ENCODE measurements at places on chromosomes 12 and 14.
A peak's percentile ranks its signal among the peaks of the same experiment; 100 is the strongest.

DNA sequence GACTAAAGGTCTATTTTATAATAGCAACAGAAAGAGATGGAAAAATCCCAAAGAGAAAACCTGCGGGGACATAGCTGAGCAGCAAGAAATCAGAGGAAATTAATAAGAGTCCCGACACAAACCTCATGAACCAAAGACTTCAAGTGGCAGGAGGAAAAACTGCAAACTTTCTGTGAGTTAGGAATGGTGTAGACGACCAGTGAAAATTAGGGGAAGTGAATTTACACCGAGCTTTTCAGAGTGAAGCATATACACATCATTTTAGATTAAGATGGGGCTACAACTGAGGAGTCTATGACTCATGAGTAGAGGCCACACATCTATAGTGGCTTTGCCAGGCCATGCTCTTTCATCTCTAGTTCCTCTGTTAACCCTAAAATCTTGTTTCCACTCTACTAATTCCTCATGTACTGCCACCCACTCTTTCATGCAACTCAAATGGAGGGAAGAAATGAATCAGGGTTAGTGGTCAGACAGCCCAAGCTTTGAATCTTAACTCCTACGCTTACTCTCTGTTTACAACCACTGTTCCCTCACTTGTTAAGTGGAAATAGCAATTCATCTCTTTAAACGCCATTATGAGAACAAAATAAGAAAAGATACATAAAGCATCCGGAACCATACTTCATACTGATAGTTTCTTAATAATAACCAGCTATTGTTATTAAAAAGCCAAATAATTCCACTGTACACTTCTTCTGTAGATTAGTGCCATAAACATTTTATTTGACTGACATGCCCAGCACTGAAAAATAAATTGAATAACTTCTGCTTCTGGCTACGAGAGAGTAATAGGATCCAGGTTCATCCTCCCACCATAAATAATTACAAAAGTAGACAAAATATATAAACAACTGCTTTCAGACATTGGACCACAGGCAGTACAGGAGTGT, 219.3 kb downstream of the RMST start:
- no peak for DNase-seq

DNA sequence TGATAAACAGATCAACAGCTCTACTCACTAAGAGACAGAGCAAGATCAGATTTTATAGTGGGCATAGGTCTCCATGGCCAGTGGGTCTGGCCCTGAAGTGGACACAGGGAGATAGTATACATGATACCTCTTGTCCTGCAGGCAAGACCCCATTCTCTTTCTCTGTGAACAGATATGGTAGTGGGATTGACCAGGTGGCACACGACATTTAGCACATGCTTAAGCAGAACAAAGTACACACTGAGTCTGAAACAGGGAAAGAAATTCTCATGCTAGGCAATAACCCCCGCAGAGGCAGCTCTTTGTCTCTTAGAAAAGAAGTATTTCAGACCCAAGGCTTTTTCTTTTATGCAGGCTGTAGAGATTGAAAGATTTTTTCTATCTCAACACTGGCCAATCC, 1331.2 kb downstream of the FSCB start:
- no peak for DNase-seq

DNA sequence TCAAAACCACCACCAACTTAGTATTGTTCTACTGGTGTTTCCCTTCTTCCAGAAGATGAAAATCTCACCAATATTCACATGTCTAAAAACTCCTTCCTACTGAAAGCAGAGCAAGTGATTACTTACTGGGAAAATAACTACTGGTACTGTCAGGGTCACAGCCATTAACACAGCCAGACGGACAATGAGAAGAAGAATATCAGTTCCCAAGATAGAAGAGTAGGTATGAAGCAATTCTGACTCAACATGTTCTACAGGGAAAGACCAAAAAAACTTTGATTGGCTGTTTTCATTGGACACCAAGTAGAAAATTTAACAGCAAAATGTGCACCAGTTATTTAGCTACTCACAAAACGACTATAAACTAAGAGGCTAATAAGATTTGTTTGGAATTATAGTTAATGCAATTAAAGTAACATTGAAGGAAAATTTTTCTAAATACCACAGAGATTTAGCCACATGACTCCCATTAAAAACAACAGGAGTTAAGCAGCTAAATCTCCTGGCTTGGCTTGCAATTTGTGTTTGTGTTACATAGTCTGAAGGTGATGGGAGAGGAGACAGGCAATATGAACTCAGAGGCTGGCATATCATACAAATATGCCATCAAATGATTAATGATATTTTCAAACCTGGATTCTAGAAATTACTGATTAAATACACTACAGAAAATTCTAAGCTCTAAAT, 9.5 kb downstream of the SLC38A2 start:
- no peak for DNase-seq

- no peak for DNase-seq
Observed at GRCh38 chr12:65916991-65917695, 92.9 kb downstream of the HMGA2 start.

DNA sequence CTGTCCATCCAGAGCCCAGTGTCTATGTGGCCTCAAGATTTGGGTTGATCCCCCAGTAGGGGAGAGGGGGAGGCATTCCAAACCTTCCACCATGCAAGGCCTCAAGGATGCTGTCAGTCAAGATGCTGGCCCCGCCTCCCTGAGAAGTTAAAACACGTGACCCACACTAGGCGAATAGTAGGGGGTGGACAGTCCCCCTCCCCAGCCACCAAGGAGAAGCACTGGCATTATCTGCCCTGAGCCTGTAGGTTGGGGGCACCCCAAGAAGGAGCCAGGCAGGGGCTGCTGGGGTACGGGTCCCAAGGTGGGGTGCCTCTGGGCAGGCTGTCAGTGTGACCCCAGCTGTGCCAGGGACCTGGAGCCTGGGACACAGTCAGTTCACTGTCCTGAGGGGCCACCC, 2.3 kb downstream of the SLC25A29 start:
- no peak for DNase-seq

- no peak for DNase-seq
Observed at GRCh38 chr12:104643819-104644669, 187.3 kb downstream of the CHST11 start.

DNA sequence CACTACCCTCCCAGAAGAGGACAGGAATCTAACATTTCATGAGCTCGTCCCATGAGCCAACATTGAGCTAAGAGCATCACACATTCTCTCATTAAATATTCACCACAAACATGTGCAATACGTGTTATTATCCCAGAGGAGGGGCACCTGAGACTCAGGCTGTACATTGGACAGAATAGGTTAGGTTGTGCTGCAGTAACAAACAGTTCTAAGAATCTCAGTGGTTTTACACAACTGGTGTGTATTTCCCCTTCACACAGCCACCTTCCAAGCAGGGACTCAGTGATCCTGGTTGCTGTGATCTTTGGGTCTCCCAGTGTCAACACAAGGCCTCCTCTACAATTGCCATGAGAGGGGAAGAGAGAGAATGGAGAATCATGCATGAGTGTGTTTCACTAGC, 15.0 kb upstream of the ACTN1 start:
- DNase-seq, result no peak

DNA sequence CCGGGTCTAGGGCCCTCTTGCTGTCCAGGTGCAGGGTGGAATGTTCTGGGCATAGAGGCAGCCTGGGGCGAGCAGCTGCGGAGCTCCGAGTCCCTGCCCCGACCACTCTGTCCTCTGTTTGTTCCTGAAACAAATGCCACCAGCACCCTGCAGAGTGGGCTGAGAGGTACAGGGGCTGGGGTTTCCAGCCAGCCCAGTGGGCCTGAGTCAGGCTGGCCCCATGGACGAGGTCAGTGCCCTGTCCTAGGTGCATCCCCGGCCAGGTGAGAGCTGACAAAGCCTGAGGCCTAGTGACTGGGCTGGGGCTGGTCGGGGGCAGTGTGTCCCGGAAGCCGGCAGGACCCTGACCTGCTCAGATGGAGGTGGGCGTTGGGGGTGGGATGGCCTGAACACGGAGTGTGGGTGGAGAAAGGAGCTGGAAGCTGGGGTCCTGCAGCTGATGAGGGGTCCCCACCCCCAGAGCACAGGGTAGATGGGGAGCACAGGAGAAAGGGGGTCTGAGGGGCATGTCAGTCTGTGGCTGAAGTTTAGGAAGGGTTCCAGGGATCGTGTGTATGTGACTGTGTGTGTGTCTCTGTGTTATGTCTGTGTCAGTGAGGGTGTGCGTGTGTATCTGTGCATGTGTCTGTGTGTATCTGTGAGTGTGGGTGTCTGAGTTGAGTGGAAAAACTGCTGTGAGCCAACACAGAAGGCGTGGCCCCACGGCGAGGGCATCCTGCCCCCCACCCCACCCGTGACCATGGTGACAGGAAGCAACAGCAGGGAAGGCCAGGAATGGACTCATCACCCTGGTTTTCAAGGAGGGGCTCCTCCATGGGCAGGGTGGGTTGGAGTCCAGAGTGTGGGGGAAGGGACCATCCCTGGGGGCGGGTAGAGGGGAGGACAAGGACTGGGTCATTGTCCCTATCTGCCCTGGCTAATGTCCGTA, 2.4 kb upstream of the CRIP1 start:
- DNase-seq, result peak; percentile 57

DNA sequence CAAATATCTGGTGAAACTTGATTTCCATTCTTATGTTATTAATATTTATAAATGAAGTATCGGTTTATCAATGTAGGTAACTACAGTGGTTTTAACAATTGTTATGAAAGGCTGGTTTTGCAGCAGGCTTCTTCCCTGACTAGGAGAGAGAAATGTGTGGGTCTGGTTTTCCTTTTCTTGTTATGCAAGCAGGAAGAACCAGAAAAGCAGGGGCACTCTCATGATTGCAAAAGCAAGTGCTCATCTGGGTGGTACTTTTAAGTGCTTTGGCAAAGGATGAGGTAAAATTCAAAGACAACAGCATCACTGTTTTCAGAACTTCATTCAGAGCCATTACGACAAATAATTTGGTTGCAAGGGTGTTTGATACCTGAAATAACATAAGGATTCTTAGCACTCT, 105.6 kb downstream of the PTPRO start:
- no peak for DNase-seq

- DNase-seq, result no peak
Observed at GRCh38 chr14:63512861-63513260, 30.3 kb downstream of the PPP2R5E start.

DNA sequence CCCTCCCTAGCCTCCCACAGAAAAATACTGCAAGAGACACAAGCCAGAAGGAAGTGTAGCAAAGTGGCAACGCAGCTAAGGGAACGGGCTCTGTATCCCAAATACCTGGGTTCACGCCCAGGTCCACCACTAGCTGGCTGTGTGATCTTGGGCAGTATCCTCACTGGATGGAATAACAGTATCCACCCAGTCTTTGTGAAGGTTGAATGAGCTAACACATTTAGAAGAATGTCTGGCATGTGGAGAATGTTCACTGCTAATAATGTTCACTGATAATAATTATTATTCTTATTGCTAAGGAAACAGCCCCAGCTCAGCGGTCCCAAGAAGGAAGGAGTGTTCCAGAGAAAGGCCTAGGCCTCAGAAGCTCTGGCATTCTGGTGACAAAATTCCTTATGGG, 70.9 kb downstream of the VWF start:
- no peak for DNase-seq

DNA sequence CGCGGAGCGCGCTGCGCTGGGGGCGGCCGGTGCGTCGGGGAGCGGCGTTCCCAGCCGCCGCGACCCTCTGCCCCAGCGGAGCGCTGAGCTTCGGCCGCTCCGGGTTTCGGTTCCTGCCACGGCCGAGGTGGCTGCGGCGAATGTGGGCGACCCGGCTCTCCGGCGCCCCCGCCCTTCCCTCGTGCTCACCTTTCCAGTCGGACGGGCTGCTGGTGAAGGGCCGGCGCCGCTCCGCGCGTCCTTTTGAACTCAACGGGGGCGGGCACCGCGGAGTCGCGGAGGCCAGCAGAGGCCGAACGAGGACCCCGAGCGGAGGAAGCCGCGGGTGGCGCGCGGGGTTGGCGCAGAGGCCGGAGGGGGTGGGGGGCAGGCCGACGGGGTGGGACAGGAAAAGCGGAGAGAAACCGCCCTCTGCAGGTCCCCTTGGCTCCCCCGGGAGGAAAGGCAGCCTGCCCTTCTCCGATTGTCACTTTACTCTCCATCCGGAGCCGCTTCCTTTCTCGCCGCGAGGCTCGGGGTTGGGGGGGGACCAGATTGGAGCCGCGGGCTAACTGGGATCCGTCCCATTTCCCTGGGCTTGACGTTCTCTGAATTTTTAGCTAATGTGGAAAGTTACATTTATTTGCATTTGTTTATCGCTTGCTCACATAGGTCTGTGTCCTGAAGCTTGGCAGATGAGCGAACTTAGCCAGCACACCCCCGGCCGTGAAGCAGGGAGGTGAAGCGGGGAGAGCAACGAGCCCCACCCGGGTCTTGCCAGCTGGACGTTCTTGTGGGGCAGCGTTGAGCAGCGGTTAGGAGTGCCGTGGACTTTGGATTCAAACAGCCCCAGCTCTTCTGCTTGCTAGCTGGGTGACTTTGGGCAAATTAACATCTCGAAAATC, at the start of gene SMAGP:
Gene SMAGP (minus strand): TSS at position 349 of the 884 bp plus-strand sequence. CDS start 1,137 bp downstream, outside the sequence.
- peak; percentile 20 for DNase-seq

- DNase-seq, result no peak
Observed at GRCh38 chr12:114275086-114275485, 130.9 kb downstream of the TBX5 start.

GRCh38 chr12:94980577-94980976, 22.9 kb downstream of the NDUFA12 start:
- DNase-seq, result no peak

DNA sequence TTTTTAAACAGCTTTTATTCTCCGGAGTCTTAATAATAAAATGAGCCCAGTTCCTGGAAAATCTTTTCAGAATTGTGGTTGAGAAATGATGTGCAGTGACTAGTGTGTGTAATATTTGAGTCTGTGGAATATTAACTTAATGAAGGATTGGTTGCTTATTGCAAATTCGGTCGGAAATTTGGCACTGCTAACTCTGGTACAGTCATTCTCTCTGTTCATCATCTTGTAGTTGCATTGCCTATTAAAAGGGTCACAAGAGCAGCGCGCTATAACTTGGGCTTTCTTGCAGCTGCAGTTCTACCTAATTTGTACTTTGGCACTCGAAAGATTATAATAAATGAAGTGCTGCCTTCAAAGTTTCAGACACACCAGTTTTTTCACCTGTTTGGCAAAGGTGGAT, 146.0 kb downstream of the FLRT2 start:
- DNase-seq, result no peak

DNA sequence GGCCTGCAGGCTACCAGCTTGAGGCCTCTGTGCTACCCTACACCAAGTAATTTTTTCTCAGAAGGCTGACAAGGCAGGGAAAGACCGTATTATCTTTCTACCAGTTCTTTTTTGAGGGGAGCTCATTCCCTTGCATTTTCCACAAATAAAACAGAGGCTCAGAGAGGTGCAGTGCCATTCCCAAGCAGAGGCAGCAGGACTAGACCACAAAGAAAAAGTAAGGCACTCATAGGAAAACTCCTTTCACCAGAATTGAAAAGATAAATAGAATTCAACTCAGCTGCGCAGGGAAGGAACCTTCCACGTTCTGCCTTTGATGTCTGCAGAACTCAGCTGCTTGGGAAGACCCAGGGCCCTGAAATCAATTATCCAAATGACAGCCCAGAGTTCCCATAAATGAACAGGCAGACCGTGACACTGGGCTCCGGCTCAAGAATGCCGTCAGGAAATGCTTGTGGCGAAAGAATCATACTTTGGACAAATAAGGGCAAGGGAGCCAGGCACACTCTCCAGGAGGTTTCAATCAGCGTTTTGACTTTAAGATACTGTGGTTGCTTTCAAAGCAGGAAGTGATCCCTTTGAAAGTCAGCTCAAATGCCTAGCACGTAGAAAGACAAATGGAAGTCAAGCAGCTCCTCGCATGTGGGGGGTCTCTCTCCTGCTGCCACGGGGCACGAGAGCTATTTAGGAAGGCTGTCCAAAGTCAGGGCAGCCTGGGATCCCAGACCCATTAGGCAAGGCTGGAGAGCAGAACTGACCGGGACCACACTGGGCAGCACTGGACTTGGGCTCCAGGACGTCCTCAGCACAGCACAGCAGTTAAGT, 14.0 kb downstream of the KCTD10 start:
- DNase-seq, result no peak

GRCh38 chr12:19409376-19409775, 29.9 kb upstream of the AEBP2 start:
- no peak for DNase-seq

Data from activated T-cell treated with anti-CD3 and anti-CD28 coated beads for 4 hours (primary cell).